ENCODE measurements at places on chromosomes 2 and 18. TPM values are rescaled to one million over a fixed set of nuclear protein-coding genes. Genes with fewer than 3 reads are reported as not detected.

Gene TRABD2A
- 2.7 TPM for polyA plus RNA-seq

Gene TSPYL6
- polyA plus RNA-seq = not detected

Gene LHCGR
- polyA plus RNA-seq = not detected

Gene LONRF2
- 20.9 TPM for polyA plus RNA-seq

Gene VWC2L
- polyA plus RNA-seq = 0.31 TPM

Gene SPP2
- not detected for polyA plus RNA-seq

Gene CD226
- 0.11 TPM for polyA plus RNA-seq

Gene AOX1
- polyA plus RNA-seq = not detected

Gene FEV
- not detected for polyA plus RNA-seq

Gene COLEC12
- polyA plus RNA-seq = 0.76 TPM

Gene TSGA10
- polyA plus RNA-seq = 8.0 TPM

Gene SERPINB3
- polyA plus RNA-seq = not detected

Gene FBXO15
- polyA plus RNA-seq = 6.1 TPM

Gene POTEI
- 0.25 TPM for polyA plus RNA-seq

Gene MC2R
- not detected for polyA plus RNA-seq

Gene VWA3B
- polyA plus RNA-seq = not detected

Gene GRHL1
- 25.4 TPM for polyA plus RNA-seq

Gene GPR39
- polyA plus RNA-seq = 1.1 TPM

Gene CDH7
- 7.4 TPM for polyA plus RNA-seq

Gene ZNF385B
- polyA plus RNA-seq = 0.30 TPM

Gene RHBDD1
- 5.4 TPM for polyA plus RNA-seq

Gene MARCHF7
- polyA plus RNA-seq = 193 TPM

Gene SGPP2
- 0.30 TPM for polyA plus RNA-seq

Gene GRP
- not detected for polyA plus RNA-seq

Gene FTCDNL1
- polyA plus RNA-seq = not detected

Gene IL36B
- not detected for polyA plus RNA-seq

Gene IGFBP5
- 1.6 TPM for polyA plus RNA-seq

Gene KIAA1328
- 8.5 TPM for polyA plus RNA-seq

Gene RIT2
- 1.1 TPM for polyA plus RNA-seq
